NCI-H446 treated with DMSO at 0.1 percent for 48 hours (cell line): ENCODE measurements at places on chromosomes 5 and 9.

- DNase-seq: no peak
Observed at GRCh38 chr5:143428155-143428554, 24.7 kb upstream of the NR3C1 start.

DNA sequence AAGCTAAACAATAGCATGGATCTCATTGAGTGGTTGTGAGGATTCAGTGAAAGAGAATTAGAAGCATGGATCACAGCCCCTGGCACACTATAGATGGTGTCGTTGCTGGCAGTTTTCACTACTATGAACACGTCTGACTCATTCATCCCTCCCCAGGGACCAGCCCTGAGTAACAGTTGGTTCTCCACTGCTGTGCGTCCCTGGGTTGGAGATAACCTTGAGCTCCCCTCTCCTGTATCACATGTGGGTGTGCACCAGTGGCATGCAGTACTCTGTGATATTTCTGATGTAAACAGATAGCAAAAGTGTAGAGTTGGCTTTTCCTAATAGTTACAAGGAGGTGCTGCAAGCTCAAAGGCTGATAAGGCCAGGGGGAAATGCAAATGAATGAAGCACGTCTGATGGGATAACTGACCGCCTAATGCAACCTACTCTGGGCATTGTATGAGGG, 8.8 kb upstream of the LCP2 start:
- DNase-seq: no peak

DNA sequence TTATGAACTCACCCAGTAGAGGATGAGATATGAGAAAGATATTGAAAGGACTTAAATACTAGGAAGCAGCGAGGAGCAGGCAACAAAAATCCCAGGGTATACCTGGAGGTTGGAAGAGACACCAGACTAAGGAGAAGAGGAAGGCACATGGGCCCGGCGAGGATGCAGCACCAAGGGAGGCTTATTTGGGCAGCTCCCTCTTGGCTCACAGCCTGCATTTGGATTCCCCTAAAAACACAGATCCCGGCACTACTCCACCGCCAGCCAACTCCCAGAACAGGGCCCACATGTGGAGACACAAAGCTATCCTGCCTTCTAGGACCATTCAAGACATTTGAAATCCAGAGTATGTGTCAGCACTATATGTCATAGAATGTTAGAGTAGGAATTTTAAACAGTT, 199.8 kb upstream of the FBXL7 start:
- DNase-seq: no peak

DNA sequence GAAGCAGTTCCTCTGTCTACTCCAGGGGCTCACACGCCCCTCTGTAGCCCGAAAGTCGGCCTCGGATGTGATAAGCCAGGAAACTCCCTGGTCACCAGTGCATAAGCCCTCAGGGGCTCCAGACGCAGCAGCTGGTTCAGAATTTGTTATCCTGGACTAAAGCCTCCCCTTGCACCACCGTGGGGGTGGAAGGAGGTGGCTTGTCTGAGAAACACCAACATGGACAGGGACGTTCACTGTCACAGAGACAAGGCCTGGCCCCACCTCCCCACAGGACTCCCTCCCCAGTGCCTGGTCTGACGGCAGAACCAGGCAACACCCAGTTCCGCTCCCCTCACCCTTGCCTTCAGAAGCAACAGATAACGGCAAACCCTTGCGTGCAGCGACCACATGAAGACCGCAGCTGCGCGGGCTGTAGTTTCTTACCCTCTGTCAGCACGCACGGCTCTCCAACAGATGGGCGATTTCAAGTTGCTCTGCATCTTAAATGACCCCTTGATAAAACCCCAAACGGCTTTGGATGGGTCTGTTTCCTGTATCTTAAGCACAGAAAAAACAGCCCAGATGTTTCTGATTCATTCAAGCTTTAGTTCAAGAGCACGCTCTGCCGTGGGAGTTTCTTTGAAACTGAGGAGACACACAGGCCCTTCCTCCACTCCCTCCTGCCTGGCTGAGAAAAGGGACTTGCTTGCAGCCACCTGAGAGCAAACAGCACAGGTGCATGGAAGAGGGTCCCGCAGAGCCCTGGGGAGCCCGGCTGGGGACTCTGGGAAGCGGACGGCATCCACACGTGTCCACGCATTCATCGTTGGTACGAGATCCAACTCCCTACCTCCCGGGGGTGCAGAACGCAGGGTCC, 44.7 kb upstream of the NKD2 start:
- no peak for DNase-seq

- DNase-seq: no peak
Observed at GRCh38 chr5:143641549-143642355, 170.2 kb upstream of the HMHB1 start.

- no peak for DNase-seq
Observed at GRCh38 chr9:104748359-104749031, 1.0 kb downstream of the NIPSNAP3A start.

- no peak for DNase-seq
Observed at GRCh38 chr5:169950333-169950732, 30.0 kb downstream of the INSYN2B start.

- DNase-seq: no peak
Observed at GRCh38 chr5:121797681-121798518, 53.8 kb upstream of the FTMT start.

DNA sequence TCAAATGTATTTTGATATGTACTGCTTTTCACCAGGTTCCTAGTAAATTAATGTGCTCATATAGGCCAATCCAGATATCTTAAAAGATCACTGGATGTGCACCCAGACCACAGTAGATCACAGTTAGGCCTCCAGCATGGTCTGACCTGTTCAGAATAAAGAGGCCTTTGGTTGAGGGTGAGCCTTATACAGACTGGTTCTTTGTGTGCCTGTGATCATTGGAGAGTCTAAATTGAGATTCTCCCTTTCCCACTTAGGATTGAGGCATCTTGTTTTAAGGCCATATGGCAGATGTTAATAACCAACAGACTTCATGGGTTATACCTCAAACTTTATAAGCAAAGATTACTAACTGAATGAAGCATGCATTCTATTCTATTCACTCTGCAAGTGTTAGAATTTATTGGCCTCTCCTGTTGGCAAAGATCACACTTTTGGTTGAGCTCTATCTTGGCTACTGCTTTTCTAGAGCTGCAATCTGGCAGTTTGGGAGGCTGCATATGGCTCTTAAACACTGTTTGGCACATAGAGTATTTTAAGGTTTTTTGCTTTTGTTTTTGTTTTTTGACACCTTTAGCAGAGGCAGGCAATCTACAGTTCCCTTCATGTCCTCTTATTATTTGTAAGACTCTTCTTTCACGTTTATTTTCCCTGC, 8.5 kb downstream of the CHSY3 start:
- DNase-seq: no peak

- no peak for DNase-seq
Observed at GRCh38 chr5:172336264-172336663, 52.7 kb upstream of the UBTD2 start.

- no peak for DNase-seq
Observed at GRCh38 chr9:82443312-82443711, 454.7 kb downstream of the SPATA31D1 start.

DNA sequence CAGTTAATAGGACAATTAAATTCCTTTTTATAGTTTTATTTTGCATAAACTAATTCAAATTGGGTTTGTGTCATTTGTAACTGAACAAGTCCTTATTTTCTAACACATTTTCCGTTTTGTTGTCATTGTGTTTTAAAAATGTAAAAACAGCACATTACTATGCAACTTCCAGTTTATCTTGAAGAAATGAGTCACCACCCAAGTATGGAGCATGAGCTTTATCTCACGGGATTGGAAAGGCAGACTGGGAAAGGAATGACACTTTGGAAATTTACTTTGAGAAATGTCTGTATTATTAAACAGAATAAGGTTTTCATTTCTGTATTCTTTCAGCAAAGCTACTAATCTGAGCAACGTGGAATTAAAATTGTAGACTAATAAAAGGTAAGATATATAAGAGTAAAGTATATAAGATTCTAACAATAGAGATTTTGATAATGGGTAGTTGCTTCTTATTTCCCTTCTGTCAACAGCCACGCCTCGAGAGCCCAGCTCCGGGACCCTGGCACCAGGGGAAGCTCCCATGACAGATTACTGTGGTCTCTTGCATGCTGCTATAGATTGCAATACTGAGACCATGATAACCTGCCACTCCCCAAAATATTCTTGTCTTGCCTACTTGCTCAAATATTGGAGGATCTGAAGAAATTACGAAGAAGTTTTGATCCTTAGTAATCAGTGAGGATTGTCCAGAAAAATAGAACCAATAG, 433.1 kb downstream of the CHSY3 start:
- no peak for DNase-seq

DNA sequence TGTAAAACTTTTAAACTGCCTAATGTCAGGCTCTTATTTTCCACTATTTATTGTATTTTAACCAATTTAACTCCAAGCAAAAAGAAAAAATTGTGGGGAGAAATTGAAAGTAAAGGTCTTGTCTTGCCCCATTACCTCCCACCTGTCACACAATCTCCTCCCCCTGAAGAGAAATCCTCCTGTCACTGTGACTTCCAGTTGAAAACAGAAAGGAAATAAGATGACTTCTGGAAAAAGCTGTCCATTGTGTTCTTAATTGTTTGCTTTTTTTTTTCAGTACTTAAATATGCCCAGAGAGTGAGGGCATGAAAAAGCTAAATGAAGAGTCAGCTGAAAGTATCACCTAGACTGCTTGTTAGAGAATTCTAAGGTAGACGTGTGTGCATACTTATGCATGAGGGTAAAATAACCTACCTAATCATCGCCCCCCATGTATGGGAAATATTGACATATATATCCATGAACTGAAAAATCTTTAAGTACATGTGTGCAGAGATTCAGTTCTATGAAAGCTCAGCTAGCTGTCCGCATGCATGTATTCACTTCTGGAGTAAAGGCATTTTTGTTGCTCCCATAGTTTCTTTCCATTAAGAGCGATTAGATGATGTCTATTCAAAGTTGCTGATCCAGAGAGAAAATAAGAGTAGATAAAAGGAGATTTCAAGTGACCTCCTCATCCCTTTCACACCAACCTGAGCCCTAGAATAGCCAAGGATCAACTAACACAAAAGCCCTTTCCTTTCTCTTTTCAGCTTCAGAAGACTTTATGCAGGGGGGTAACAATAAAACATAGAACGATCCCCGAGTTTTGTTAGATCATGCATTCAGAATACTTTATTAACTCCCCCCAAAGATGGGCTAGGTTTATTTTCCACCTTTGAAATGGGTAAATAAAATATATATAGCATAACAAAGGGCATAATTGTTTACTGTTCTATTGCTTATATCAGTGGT, 5.3 kb downstream of the NR2F1-AS1 start:
- DNase-seq: no peak

DNA sequence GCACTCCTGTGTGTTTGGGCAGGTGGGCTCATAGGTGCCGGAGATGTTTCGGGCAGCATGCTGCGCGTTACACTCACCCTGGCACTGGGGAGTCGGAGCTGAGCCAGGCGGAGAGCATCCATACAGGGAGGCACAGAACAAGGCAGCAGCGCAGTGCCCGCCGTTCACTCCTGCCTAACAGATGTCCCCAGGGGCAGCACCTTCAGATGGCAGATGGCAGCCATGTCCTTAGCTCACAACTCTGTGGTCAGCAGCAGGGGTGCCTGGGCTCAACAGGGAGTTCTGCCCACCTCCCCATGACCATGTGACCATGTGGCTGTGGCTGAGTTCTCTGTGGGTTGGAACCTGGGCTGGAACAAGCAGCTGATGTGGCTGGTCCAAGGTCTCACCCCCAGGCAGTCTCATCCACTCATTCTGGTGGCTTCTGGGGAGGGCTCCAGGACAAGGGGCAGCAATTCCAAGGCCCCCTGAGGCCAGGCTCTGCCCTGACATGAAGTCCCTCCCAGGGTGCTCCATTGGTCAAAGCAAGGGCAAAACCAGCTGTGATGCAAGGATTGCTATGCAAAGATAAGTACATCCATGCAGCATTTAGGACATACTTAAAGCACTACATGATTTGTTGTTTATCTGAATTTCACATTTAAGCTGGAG, 64.2 kb downstream of the MRPL36 start:
- no peak for DNase-seq

GRCh38 chr5:146805081-146805480, 73.5 kb downstream of the PPP2R2B start:
- no peak for DNase-seq

- DNase-seq: no peak
Observed at GRCh38 chr5:110865400-110866094, 126.7 kb downstream of the SLC25A46 start.

GRCh38 chr5:103031607-103032006, 88.3 kb downstream of the GIN1 start:
- no peak for DNase-seq

DNA sequence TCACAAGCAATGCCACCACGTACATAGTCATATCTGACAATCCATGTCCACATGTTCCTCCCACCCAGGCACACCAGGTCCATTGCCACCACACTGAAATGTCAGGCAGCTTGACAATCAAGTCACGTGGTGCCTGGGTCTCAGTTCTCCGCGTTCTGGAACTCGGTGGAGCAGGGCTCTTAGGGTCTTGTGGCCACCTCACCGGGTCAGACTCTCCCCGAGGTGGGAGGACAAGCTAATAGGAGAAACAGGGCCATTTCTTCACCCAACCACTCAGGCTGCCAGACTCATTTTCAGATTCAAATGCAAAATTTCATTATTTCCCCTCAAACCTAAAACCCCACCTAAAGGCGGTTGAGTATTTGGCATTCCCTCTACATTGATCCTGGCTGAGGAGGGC, 200.5 kb upstream of the GAS1 start:
- no peak for DNase-seq

DNA sequence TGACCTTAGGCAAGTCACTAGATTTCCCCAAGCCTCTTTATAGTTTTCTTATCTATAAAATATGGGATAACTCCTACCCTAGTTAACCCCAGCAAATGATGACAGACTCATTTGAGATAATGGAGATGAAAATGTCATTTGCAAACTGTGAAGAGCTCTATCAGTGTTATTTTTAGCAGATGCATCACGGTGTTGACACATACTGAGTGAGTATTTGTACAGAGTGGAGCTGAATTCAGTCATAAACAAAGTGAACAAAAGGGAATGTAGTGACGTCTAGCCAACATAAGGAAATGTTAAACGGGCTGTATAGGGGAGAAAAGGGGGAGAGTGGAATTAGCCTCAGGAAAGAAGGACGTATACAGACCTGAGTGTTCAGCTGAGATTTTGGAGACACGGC, 75.9 kb downstream of the NMUR2 start:
- no peak for DNase-seq

DNA sequence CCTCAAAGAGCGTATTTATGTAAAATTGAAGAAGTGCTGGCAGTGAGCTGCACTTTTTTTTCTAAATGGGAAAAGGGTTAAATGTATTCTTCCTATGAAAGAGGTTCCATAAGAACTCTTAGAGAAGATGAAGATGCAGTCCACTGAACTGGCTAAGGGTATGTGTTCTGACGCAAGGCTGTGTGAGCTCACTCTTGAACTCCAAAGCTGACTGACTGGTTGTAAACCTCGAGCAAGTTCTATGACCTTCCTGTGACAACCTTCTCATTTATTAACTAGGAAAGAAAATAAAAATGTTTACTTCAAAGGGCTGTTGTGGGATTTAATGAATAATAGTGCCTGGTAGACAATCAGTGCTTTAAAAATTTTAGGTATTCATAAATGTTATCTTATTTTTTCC, 46.7 kb downstream of the POC5 start:
- no peak for DNase-seq

- DNase-seq: no peak
Observed at GRCh38 chr9:37420271-37421215, 2.0 kb upstream of the GRHPR start.

GRCh38 chr5:65866837-65867521, 59.4 kb upstream of the ERBIN start:
- no peak for DNase-seq
